Body of pancreas (tissue), 4 donors: ENCODE measurements at places on chromosomes 16 and 17. TPM values are rescaled to one million over a fixed set of nuclear protein-coding genes. Genes with fewer than 3 reads are reported as not detected.

ATP6V0A1 gene
- 71.5 TPM for total RNA-seq

KCNG4 gene
- not detected for total RNA-seq

KCNH4 gene
- not detected for total RNA-seq

IL21R gene
- total RNA-seq, result 0.26 TPM

SYNGR3 gene
- 0.33 TPM for total RNA-seq

HEATR9 gene
- not detected for total RNA-seq

PDF gene
- total RNA-seq, result 45.2 TPM

CLEC3A gene
- total RNA-seq, result not detected

INCA1 gene
- total RNA-seq, result 1.0 TPM

RPL23 gene
- 693 TPM for total RNA-seq

ASPA gene
- total RNA-seq, result 0.66 TPM

CDRT15L2 gene
- total RNA-seq, result not detected

HAP1 gene
- 0.52 TPM for total RNA-seq

BRIP1 gene
- 0.33 TPM for total RNA-seq

PERCC1 gene
- total RNA-seq, result not detected

PRR15L gene
- total RNA-seq, result 36.6 TPM

C1QTNF1 gene
- 50.1 TPM for total RNA-seq

TK1 gene
- 4.9 TPM for total RNA-seq

KRT24 gene
- total RNA-seq, result not detected

KIFC3 gene
- total RNA-seq, result 120 TPM

MYL4 gene
- not detected for total RNA-seq

KRTAP17-1 gene
- not detected for total RNA-seq

LIMD2 gene
- total RNA-seq, result 9.6 TPM

SOCS1 gene
- total RNA-seq, result 7.9 TPM

SULT1A2 gene
- 2.3 TPM for total RNA-seq

RPUSD1 gene
- 19.7 TPM for total RNA-seq

RNF222 gene
- total RNA-seq, result not detected

TEKT5 gene
- total RNA-seq, result not detected

ESRP2 gene
- 55.0 TPM for total RNA-seq

SLC12A3 gene
- not detected for total RNA-seq

SERPINF2 gene
- 5.9 TPM for total RNA-seq

PHOSPHO1 gene
- total RNA-seq, result 13.5 TPM

GSE1 gene
- 221 TPM for total RNA-seq

HBA2 gene
- 6.0 TPM for total RNA-seq

TOM1L2 gene
- total RNA-seq, result 55.8 TPM

ATP1B2 gene
- total RNA-seq, result 1.3 TPM

TNS4 gene
- not detected for total RNA-seq

E2F4 gene
- 88.7 TPM for total RNA-seq

KRTAP3-1 gene
- total RNA-seq, result not detected

TNK1 gene
- total RNA-seq, result 12.7 TPM

PLD6 gene
- total RNA-seq, result 6.6 TPM

LRRC46 gene
- total RNA-seq, result not detected

CCL7 gene
- not detected for total RNA-seq
